ENCODE measurements at places on chromosomes 5 and 9.

GRCh38 chr5:172714491-172715420 lies 56.2 kb downstream of the DUSP1 start:
- DNase-seq: peak; percentile 80

DNA sequence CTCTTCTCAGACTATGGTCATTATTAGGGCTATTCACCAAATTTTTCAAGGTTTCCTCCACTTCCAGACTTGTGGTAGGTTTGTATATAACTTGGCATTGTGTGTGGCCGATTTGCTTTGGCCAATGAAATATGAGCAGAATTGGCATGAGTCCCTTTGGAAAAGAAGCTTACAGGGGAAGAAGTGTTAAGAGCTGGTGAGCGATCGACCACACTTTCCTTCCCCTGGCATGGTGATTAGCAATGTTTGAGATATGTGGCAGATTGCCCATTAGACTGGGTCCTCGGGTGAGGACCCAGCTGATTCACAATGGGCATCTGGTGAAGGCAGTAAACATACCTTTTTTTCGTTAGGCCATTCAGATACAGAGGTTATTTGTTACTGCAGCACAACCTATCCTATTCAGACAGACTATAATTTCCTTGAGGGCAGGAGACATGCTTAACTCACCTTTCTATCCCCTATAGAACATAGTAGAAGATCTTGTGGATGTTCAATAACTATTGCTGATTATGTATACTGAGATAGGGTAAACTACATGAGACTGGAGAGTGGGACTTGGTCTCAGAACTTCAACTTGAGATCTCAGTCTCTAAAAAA lies 62.8 kb upstream of the KLF9 start:
- DNase-seq: no peak

- DNase-seq: no peak
These were observed 185.4 kb downstream of the CPLANE1 start for GRCh38 chr5:37063739-37064138.

DNA sequence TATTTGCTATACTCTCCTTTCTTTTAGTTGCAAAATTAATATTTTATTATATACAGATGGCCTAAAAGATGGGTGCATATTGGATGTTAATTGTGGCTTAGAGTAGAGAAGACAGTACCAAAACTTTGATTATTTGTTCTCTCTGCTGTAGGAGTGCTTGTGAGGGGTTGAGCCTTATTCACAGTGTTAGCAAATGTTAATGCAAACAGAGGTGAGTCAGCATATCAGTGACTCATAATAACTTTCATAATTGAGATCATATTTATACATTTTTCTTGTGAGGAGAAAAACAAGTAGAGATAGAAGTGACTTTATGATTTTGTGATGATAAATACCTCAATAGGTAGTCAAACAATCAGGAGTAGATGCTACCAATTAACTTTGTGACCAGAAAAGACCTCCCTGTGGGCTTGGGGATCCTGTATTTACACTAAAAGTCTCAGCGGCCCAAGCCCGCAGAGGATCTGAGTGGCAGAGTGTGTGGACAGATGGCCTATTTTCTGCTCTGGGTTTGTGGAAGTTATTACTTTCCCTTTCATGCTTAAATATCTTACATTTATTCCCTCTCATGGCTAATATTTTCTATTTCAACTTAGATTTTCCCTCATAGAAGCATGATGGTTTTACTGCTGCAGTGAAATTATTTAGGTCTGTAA lies 226.5 kb downstream of the TAF11L14 start:
- no peak for DNase-seq

Data from neural crest cell (in vitro differentiated cells).